Mammary epithelial cell (primary cell): ENCODE measurements at places on chromosomes 1 and 21.
A peak's percentile ranks its signal among the peaks of the same experiment; 100 is the strongest.

- peak; percentile 59 for DNase-seq
These were observed 157.7 kb downstream of the ROR1 start for GRCh38 chr1:63931468-63931867.

GRCh38 chr1:180522213-180522515 lies 19.8 kb upstream of the ACBD6 start:
- DNase-seq: peak; percentile 85

GRCh38 chr1:82260666-82261065 lies 459.9 kb downstream of the ADGRL2 start:
- no peak for DNase-seq

- DNase-seq: no peak
These were observed 192.8 kb downstream of the PRDM2 start for GRCh38 chr1:13892671-13893325.

- no peak for DNase-seq
These were observed 46.9 kb upstream of the PAXBP1 start for GRCh38 chr21:32818411-32818810.

GRCh38 chr1:14804626-14805025 lies 206.1 kb downstream of the KAZN start:
- no peak for DNase-seq

GRCh38 chr1:245752561-245752960 lies 597.8 kb downstream of the KIF26B start:
- DNase-seq: no peak

DNA sequence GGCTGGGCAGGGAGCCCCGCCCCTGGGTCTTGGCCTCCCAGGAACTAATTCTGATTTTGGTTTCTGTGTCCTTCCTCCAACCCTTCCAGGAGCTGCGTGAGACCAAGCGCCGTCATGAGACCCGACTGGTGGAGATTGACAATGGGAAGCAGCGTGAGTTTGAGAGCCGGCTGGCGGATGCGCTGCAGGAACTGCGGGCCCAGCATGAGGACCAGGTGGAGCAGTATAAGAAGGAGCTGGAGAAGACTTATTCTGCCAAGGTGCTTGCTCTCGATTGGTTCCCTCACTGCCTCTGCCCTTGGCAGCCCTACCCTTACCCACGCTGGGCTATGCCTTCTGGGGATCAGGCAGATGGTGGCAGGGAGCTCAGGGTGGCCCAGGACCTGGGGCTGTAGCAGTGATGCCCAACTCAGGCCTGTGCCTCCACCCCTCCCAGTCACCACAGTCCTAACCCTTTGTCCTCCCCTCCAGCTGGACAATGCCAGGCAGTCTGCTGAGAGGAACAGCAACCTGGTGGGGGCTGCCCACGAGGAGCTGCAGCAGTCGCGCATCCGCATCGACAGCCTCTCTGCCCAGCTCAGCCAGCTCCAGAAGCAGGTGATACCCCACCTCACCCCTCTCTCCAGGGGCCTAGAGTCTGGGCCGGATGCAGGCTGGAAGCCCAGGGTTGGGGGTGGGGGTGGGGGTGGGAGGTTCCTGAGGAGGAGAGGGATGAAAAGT lies 18.5 kb upstream of the SEMA4A start:
- no peak for DNase-seq

GRCh38 chr21:34989337-34990151 lies 59.6 kb downstream of the RUNX1 start:
- DNase-seq: peak; percentile 49

DNA sequence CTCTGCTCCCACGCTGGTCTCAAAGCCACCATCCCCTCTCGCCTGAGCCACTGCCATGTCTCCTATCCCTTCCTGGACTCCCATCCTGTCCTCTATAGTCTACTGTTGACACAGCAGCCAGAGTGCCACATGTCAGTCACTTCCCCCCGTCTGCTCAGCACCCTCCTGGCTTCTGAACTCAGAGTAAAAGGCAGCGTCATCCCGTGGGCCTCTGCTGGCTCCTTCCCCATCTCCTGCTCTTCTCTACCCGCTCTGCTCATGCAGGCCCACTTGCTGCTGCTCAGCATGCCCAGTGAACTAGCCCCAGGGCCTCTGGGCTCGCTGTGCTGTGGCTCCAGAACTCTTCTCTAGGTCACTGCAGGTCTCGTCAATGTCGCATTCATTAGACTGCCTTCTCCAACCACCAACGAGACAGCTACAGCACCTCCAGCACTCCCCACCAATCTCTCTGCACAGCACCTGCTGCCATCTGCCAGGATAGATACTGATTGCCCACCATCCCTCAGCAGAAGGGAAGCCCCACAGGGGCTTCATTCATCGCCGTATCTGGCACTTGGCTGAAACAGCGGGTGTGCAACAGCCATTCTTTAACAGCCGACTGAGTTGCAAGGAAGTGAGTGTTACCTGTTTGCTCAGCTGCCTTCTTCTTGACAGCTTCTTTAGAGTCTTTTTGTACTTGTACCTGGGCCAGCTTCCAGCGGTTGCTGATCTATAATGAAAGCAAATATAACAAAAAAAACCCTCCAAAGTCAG lies 11.8 kb upstream of the SRM start:
- no peak for DNase-seq

- no peak for DNase-seq
These were observed 24.0 kb downstream of the CSTB start for GRCh38 chr21:43751955-43752591.

DNA sequence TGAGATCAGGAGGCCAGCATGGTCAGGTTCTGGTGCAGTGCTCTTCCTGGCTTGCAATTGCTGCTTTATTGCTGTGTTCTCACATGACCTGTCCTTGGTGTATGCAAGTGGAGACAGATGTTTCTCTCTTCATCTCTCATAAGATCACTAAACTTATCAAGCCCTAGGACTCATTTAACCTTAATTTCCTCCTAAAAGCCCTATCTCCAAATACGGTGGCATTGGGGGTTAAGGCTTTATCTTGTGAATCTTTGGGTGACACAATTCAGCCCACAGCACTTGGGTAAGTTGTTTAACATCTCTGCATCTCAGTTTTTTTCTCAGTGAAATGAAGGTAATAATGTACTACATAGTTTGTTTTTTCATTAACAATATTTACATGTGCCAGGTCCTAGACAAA lies 152.4 kb downstream of the RWDD3 start:
- DNase-seq: no peak

DNA sequence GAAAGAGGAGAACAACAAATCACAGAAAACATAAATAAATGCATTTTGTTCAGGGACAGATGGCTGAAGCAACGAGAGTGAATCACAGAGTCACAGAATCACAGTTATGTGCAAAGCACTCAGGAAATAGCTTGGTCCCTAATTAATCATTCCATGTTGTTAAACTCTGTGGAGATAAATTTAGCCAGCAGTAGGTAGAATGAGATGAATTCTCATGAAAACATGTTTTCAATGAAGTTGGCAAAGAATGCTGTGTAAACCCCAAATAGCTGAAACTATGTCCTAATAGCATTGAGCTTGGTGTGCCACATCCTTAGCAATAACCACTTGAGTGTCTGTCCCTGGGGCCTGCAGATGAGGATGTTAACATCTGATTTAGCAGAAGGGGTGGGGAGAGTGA lies 20.4 kb downstream of the LEPR start:
- DNase-seq: no peak

GRCh38 chr1:108881369-108881768 lies 4.6 kb downstream of the GPSM2 start:
- peak; percentile 57 for DNase-seq

GRCh38 chr1:117657031-117657430 lies 51.2 kb downstream of the TENT5C start:
- peak; percentile 82 for DNase-seq

DNA sequence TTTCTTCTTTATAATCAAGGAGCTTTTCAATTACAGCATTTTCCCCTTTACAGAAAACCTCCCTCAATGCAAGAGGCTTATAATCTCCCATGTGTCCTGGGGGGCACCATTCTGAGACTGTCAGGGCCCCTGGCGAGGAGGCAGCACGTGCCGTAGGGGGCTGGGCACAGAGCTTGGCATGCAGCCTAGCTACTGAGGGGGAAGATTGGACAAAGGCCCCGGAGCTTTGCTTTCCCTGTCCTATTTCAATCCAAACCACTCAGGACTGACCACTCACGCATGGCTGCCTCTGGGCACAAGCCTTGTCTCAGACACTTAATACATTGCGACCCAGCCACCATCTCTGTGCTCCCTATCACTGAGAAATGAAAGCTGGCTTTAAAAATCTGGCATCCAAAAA lies 2.8 kb upstream of the RAP1GAP start:
- no peak for DNase-seq

DNA sequence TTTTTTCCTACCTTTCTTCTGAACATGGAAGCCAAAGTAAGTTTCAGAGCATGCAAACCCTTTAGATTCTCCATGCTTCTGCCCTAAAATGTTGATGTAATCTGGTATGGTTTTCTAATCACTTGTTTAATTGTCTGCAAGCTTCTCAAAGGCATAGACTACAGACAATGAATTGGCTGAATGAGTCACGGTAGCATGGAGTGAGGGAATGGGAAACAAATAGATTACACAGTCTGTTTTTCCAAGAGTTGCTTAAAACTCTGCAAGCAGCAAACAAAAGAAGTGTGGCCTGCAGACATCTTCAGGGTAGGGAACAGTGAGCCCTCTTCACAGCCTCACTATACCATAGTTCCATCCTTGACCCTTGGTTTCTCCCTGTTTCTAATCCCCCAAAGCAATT lies 326.0 kb downstream of the BARHL2 start:
- peak; percentile 46 for DNase-seq

GRCh38 chr21:34360488-34361241 lies 3.1 kb upstream of the KCNE2 start:
- no peak for DNase-seq

DNA sequence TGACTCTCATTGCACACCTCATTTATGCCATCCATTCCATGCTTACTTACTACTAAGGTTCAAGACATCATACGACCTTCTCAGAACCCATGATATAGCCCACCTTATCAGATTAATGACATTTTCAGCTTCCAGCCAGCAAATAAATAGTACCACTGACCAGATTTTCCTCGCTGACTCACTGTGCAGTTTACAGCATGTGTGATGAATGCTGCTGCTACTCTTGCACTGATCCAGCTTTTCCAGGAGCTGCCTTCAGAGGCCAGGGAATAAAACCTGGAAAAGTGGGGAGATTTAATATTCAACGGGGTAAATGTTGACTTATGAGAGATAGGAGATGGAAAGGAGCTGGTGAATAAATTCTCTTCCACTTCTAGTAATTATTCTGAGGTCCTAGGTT lies 247.1 kb downstream of the COL11A1 start:
- no peak for DNase-seq

- DNase-seq: no peak
These were observed 1.7 kb upstream of the DMRTA2 start for GRCh38 chr1:50424884-50425375.

GRCh38 chr1:77057994-77058585 lies 161.1 kb downstream of the PIGK start:
- DNase-seq: no peak

DNA sequence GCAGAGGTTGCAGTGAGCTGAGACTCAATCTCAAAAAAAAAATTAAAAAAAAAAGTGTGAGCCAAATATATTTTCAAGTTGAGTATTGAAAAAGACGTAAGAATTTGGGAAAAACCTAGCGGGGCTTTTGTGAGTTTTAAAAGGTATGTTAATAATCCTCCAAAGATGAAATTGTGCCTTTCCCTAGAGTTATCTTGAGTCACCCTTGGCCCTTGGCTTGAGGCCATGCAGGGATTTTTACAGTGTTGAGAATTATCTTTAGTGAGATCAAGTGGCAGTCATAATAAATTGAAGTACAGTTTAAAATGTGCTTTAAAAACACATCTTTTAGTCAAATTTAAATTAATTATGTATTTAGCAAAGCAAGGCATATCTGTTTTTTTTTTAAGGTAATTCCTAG lies 32.7 kb downstream of the PPP2R5A start:
- no peak for DNase-seq

DNA sequence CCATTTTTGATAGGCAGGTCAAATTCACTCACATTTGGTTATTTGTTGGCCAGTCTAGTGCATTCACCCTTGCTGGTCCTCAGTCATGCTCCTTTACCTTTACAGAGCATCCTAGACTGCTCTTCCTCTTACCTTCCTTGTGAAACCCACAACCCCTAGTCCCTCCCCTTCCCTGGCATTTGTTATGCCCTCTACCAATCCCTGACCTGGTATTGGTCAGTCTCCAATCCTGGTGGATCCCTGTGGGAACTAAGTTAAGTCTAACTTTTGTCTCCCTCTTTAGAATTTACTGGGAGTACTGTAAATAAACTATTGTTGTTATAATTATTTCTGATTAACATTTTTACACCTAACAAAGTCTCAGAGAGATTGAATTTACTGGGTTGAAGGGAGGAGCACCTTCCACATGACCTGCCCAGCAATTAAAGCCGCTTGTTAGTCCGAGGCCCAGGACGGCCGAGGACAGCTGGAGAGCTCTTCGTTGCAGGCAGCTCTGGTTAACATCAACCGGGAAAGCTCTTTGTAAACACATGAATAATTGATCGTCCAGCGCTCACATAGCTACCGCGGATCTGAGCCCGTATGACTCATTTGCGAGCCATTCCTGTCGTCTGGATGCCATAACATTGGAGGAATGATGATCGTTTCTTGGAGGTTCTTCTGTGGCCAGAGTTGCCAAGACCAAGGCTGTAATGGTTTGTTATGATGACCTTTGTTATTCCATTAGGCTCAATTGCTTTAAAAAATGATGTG lies 31.9 kb downstream of the MTARC1 start:
- no peak for DNase-seq

DNA sequence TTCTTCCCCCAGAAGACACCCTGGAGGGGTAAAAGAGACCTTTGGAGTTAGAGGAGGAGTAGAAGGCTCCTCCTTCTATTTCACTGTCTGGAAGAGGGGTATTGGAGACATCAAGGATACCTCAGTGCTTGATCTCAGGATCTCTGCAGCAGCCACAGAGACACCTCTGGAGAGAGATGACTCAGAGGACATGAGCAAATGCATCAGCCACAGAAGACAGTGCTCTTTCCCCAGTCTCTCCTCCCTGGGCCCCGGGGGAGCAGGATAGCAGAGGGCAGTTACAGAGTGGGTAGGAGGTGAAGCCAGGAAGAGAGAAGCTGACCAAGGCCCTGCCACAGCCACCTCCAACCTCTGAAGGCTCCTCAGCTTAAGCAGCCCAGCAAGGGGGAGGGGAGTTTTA lies 15.3 kb upstream of the TEDDM1 start:
- DNase-seq: no peak

GRCh38 chr1:51541313-51542050 lies 22.4 kb upstream of the EPS15 start:
- DNase-seq: peak; percentile 71

DNA sequence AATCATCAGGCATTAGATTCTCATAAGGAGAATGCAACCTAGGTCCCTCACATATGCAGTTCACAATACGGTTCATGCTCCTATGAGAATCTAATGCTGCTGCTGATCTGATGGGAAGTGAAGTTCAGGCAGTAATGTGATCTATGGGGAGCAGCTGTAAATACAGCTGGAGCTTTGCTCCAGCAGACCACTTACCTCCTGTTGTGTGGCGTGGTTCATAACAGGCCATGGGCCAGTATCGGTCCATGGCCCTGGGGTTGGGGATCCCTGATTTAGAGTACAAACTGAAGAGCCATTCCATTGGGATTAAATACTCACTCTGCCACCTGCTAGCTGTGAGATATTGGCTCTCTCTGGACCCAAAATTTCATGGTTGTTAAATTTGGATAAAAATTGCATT lies 244.6 kb upstream of the POGK start:
- DNase-seq: no peak
